ENCODE measurements at places on chromosomes 4 and X. TPM values are rescaled to one million over a fixed set of nuclear protein-coding genes. Genes with fewer than 3 reads are reported as not detected.

MXRA5 gene
- total RNA-seq: not detected

SASH3 gene
- not detected for total RNA-seq

PAGE2 gene
- not detected for total RNA-seq

DNA sequence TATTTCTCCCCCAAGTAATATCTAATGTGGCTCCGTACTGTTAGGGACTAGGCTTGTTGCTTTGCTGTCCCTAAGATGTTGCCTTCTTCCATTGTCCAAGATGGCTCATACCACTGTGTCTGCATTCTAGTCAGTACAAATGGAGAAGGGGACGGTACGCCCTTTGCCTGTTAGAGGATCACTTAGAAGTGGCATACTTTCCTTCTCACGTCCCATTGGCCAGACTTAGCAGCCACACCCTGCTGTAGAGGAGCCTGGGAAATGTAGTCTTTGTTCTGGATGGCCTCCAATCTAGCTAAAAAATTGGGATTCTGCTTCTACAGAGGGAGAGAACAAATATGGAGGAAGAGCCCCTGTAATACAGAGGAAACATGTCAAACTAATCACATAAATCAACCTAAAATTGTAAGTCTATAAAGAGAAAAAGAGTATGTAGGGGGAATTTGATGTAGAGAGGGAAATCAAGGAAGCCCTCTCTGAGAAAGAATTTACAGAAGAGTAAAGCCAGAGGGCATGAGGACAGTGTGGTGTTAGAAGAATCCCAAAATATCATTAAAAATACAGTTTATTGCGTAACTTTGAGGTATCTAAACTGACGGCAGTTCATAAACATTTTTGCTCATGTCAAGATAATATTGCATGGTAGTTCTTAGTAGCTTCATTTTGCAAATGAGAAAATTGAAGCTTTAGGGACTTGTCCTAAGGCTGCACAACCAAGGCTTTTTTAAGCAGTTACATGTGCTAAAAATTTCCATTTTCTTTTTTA, 15.1 kb downstream of the PRIMPOL start:
- peak; percentile 19 for DNase-seq
- H3K4me3 ChIP-seq: no peak overlapping the region
- H3K36me3 ChIP-seq: no peaks in the 10 kb centered on the region

GRCh38 chrX:24799078-24799477, 105.4 kb downstream of the POLA1 start:
- H3K27ac ChIP-seq: no peak overlapping the region
- no peaks in the 10 kb centered on the region for H3K27me3 ChIP-seq
- H3K36me3 ChIP-seq: no peaks in the 10 kb centered on the region
- H3K4me3 ChIP-seq: no peak overlapping the region

DNA sequence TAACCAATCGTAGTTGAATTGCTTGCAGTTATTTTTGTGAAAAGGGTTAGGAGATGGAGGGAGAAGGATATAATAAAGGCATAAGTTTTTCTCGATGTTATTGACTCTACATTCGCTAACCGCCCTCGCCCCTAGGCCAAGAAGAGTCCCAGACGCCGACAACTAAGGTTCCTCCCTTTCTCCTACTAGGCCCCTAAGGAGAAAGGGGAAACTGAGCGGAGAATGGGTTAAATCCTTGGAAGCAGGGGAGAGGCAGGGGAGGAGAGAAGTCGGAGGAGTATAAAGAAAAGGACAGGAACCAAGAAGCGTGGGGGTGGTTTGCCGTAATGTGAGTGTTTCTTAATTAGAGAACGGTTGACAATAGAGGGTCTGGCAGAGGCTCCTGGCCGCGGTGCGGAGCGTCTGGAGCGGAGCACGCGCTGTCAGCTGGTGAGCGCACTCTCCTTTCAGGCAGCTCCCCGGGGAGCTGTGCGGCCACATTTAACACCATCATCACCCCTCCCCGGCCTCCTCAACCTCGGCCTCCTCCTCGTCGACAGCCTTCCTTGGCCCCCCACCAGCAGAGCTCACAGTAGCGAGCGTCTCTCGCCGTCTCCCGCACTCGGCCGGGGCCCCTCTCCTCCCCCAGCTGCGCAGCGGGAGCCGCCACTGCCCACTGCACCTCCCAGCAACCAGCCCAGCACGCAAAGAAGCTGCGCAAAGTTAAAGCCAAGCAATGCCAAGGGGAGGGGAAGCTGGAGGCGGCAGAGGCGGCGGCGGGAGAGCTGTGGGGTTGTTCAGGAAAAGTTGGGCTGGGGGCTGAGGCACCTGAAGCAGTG, 5.9 kb downstream of the ATOH1 start:
- H3K4me3 ChIP-seq: no peak overlapping the region
- H3K36me3 ChIP-seq: no peaks in the 10 kb centered on the region
- no peak for DNase-seq
- peaks cover 46% of the 10 kb centered on the region for H3K27me3 ChIP-seq
- H3K4me1 ChIP-seq: no peaks in the 10 kb centered on the region
- H3K27ac ChIP-seq: no peak overlapping the region

- H3K4me1 ChIP-seq: peaks cover 4% of the 10 kb centered on the region
- no peaks in the 10 kb centered on the region for H3K27me3 ChIP-seq
- no peak overlapping the region for H3K27ac ChIP-seq
- H3K36me3 ChIP-seq: no peaks in the 10 kb centered on the region
Observed at GRCh38 chrX:120200851-120201250, 42.4 kb downstream of the RHOXF2 start.

Measured in PC-3 (cell line).